ENCODE measurements at places on chromosomes 11 and 22. TPM values are rescaled to one million over a fixed set of nuclear protein-coding genes. Genes with fewer than 3 reads are reported as not detected.

UQCR10 gene
- 119 TPM for total RNA-seq

OR8G1 gene
- total RNA-seq = 0.11 TPM

RFPL1 gene
- not detected for total RNA-seq

- H3K27ac ChIP-seq = no peak overlapping the region
- no peaks in the 10 kb centered on the region for H3K36me3 ChIP-seq
- no peaks in the 10 kb centered on the region for H3K27me3 ChIP-seq
- no peak overlapping the region for H3K4me3 ChIP-seq
- no peaks in the 10 kb centered on the region for H3K4me1 ChIP-seq
Measured at GRCh38 chr11:91978747-91979146, 245.9 kb upstream of the FAT3 start.

DNA sequence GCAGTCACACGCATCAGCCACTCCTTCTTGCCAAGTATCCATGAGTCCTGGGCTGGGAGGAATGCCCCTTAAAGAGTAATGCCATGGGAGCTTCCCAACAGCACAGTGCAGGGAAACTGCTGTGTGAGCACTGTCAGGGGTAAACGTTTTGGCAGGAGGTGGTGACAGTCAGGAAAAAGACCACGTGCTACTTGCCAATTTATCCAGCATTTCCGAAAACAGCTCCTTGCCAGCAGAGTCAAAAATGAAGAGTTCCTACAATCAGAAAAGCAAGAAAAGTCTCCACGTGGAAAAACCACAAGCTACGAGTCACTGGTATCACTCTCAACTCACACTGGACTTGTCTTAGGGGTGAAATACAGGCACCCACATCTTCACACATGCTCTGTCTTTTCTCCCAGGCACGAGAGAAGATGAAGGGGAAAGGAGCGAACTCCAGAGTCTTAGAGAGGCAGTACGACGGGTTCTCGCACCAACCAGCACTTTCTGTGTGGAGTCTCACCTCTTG, 9.9 kb downstream of the IFT27 start:
- peak; percentile 29 for DNase-seq
- H3K27me3 ChIP-seq = no peaks in the 10 kb centered on the region
- H3K36me3 ChIP-seq = peaks cover 6% of the 10 kb centered on the region
- H3K4me1 ChIP-seq = no peaks in the 10 kb centered on the region

DNA sequence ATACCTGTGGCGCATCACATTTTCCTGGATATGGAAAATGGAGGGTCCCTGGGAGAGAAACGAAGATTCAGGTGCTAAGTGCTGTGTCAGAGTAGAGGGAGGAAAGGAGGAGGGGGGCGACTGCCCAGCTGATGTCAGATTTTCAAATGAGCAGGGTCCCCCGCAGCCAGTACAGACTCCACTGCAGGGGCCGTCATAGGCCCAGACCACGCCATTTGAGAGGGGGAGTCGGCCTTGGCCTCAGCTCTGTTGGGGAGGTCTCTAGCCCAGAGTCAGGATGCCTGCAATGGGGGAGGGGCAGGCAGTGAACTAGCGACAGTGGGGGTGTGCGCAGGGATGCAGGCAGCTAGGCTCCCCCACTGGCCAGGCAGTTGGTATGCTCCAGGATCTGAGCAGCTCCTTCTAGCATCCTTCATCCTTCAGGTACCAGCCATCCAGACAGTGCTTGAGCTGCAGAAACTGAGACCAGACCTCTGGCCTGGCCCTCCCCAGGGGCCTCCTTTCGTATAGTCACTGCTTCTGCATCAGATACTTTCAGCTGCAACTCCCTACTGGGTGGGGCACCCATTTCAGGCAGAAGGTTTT, at the start of the genes BSCL2 and GNG3:
BSCL2 (minus strand) TSS at position 148 of the 585 bp plus-strand sequence. CDS start 229 bp downstream, outside the sequence.
GNG3 (plus strand) TSS at position 400 of the 585 bp plus-strand sequence. CDS start 620 bp downstream, outside the sequence.
- H3K36me3 ChIP-seq = peaks cover 52% of the 10 kb centered on the region
- peak; percentile 99 for DNase-seq
- H3K4me3 ChIP-seq = peak within 1 kb of the TSS; percentile 97
- H3K27ac ChIP-seq = peak within 1 kb of the TSS; percentile 81
- peaks cover 27% of the 10 kb centered on the region for H3K4me1 ChIP-seq
